AG09309 (cell line): ENCODE measurements at places on chromosomes 7 and 10.

- DNase-seq, result no peak
Observed at GRCh38 chr7:38410056-38410455, 136.6 kb upstream of the TARP start.

DNA sequence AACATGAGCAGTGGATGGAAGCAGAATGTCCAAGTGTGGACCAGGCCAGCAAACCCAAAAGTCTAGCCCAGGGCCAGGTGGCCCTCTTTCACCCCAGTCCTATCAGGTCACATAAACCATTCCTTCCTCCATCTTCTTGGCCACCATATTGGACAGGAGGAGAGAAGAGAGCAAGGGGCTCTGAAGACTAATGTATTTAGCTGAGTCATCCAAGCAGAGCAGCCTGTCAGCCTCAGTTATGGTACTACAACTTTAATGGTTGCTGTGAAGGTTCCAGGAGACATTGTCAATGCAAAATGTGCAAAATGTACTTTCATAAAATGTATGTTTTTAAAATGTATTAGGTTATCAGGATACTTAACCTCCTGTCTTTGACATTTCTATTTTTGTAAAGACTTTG lies 159.5 kb downstream of the GPAM start:
- DNase-seq, result no peak

DNA sequence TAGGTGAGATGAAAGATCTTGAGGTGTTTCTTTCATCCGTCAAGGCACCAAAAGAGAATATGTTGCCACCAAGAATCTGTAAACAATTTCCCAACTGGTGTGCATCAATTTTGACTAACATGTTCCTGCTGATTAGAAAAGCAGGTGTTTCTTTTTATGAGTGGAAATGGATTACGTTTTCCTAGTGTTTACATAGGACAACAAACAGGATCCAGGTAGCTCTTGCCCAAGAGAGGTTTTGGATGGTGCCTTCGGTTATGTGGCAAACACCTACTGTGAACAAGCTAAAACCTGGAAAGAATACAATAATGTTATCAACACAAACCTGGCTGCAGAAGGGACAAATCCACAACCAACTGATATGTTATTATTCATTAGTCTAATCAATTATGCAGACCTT lies 53.6 kb upstream of the WNT16 start:
- DNase-seq, result no peak

DNA sequence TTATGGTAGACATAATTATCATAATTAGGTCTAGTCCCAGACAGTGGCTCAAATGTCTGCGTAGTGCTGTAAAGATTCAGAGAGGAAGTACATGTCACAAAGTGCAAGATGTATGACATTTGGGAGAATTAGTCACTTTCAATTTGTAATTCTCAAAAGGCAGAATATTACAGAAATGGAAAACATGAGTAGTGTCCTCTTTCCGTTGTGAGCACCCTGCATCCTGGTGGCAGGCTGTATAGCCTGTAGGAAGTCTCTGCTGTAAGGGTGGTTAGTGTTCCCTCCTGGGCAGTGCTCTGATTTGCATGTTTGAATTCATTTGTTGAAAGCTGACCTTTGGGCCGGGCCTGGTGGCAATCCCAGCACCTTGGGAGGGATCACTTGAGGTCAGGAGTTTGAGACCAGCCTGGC lies 17.0 kb downstream of the CDK14 start:
- DNase-seq, result no peak

- DNase-seq, result no peak
Observed at GRCh38 chr10:27911011-27911410, 87.9 kb downstream of the ODAD2 start.

GRCh38 chr7:138352570-138353461 lies 107.2 kb upstream of the TRIM24 start:
- no peak for DNase-seq

- no peak for DNase-seq
Observed at GRCh38 chr10:119597405-119598186, 832 bp upstream of the TIAL1 start.

DNA sequence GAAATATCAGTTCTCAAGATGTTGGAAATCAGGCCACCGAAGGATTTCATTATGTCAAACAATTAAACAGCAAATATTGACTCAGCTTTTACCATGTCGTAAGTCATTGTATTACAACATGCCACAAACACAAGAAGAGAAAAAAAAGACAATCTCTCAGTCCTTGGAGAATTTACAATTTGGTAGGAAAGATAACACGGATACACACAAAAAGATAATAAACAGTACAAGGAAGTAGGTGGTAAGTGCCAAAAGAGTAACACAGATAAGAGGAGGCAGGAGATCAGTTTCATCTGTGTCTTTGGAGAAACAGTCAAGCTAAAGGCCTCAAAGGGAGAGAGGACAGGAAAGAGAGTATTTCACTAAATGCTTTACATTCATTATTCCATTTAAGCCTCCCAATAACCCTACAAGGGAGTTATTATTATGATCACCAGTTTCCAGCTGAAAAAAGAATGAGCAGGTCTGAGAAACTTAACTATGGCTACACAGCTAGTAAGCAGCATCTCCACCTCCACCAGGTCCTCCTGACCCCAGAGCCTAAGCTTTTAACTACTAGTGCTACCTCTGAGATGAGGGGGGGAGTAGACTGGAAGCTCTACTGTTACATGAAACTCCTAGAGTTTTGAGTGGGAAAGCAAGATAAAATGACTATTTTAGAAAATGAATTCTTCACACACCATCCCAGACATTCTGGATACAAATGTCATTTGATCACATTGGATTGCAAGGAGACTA lies 13.9 kb upstream of the DNAJC1 start:
- DNase-seq, result no peak

DNA sequence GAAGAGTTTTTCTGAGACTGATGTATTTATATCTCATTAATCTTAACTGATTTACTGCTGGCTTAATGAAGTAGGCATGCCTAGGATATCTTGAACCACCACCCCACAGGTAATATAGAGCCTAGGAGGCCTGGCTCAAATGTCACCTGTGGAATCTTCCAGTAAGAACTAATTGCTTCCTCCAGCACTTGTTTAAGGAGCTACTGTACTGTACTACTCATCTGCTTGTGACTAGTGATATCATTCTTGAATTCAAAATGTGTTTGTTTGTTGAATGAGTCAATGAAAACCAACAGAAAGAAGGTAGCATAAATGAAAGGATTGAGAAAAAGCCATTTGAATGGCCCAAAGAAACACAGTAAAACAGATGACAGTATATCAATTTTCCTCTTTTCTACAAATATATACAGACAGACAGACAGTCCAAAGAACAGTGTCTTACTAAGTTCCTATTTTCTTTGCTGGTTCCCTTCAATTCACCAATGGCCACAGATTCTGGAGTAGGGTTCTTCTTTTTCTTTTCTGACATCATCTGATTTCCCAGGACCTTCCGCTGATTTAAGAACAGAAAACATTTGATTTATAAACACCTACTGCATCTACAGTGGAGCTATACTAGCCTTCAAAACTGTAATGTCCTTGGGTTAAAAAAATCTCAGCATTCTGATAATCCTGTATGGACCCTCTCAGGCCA lies 43.7 kb upstream of the SLIT1 start:
- no peak for DNase-seq

DNA sequence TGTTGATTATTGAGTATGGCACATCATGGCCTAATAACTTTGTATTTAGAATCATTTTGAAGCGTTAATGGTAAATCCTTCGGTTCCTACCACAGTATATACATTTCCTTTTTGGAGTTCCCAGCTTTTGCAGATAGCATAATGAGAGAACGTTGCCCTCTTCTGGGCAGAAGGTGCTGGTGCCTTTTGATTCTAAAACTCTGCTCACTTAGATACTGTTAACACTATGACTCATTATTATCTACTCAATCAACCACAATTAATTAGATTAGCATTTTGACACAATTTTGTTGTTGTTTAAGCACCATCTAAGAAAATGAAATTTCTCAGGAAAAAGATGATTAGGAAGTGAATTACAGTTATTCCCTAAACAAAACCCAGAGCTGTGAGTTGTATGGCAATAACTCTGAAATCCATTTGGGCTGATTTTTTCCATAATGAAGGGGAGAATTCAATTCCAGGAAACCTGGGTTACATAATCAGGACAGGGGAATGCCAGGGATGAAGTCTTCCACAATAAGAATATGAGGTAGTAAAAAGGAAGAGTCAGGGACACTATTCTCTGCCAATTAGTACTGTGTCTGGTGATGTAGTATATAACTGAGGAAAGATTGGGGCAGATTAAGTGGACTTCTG lies 11.5 kb upstream of the DLD start:
- no peak for DNase-seq

- no peak for DNase-seq
Observed at GRCh38 chr7:121323515-121324302, 5.1 kb upstream of the WNT16 start.

GRCh38 chr10:11242443-11243387 lies 225.0 kb downstream of the CELF2 start:
- no peak for DNase-seq

DNA sequence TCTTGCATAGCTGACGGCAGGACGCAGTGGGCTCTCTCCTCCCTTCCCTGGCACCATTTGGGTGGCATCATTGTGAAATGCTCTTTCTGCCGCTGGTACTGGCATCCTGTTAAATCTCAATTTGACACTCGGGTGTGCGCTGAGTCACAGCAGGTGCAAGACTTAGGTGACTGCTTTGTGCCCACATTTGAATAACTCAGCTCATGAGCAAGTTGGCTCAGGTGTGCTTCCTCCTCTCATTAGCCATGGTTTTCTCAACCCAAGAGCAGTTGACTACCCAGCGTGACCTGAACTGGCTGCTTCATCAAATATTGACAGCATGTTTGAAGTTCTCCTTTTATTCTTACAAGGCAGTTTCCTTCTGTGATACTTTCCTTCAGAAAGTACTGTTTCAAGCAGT lies 24.6 kb upstream of the NFE2L3 start:
- no peak for DNase-seq

DNA sequence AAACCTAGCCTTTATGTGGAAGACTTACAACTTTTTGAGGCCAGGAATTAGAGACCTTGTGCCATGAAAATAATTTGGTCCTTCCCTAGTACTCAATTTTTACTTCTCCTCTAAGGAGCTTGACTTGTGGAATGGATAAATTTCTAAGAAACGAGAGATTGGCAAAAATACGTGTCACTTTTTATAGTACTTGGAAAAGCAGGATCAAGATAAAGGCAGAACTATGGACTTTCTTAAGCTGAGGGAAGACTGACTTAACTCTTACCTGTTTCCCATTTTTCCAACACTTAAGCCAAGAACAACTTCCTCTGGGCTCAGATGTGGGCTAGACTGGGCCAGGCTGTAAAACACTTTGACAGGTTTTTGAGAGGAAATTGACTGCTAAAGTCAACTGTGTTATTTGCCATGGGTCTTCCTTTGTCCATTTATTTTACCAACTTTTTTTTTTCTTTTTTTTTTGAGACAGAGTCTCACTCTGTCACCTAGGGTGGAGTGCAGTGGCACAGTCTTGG lies 2.0 kb upstream of the WBP1L start:
- no peak for DNase-seq
